ENCODE measurements at places on chromosomes 1 and 21.
A peak's percentile ranks its signal among the peaks of the same experiment; 100 is the strongest.

GRCh38 chr1:100542285-100542684 lies 4.3 kb downstream of the GPR88 start:
- DNase-seq, result no peak

DNA sequence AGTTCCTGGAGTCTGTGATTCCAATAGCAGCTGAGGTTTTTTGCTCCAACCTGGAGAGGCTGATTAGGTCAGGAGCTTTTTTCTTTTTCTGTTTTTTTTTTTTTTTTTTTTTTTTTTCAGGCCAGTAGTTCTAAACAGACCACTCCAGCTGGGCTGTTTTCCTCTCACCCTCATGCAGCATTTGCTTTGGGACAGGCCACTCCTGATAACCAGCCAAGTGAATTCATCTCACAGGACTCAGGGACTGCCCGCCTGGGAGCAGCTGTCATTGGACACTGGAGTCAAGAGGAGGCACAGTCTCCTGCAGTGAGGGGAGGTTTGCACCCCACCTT lies 22.9 kb downstream of the PLXNA2 start:
- DNase-seq, result no peak

GRCh38 chr1:152960452-152961044 lies 9.9 kb upstream of the SPRR4 start:
- DNase-seq, result no peak

DNA sequence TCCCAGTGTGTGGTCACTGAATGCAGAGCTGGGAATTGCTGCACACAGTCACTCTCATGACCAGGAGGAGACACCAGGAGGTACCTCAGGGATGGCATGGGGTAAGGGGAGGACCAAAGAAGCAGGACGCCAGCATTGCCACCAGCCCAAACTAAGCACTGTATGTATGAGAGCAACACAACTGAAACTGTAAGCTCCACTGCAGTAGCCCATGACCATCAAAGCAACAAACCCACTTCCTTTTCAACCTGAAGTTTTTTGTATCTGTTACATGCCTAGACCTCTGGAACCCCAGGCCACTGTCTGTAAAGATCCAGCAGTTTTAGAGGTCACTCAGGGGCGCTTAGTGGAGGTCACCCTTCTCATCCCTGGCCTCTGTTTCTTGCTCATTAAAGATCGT lies 164.3 kb downstream of the SETD4 start:
- DNase-seq, result no peak

DNA sequence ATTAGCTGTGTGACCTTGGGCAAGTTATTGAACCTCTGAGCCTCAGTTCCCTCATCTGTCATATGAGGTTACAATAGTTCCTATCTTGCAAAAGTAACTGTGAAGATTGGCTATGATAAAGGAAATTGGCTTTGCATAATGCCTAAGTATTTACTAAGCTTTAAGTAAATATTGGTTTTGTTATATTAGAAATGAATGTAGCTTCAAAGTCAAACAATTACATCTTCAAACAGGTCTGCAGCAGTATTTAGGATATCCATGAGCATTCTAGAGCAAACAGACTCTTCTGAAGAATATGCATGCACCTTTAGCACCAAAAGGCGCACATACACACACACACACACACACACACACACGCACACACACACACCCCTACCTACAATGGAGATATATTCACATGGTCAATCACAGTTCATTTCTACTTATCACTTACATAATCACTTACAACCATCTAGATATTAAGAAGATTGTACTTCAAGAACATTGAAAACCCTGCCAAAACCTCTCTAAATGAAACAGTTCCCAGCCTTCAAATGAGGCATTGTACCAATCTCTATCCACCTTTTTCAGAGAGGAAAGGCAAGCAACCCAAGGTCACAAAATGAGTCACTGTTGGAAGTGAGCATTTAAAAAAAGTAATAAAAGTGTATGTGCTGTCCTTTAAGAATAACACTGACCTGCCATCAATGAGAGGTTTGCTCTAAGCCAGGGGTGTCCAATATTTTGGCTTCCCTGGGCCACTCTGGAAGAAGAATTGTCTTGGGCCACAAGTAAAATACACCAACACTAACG lies 13.4 kb upstream of the FAM43B start:
- peak; percentile 27 for DNase-seq

DNA sequence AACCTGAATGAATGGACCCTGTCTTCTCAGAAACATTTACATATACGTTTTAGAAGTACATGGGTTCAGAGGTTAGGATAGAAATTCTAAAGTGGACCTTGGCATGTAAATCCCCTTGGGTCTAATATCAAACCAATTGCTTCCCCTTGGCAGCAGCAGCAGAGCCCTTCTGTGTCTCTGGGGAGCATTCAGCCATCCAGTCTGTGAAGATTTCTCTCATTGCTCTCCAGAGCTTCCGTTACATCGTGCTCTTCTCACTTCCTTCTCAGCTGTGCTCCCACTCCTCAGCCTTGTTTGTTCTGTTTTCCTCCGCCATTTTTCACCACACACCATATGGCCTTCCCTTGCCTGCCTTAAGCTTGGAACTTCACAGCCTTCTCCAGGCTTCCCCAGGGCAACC lies 61.5 kb upstream of the ATP1B1 start:
- no peak for DNase-seq

GRCh38 chr1:53643881-53644390 lies 95.0 kb downstream of the GLIS1 start:
- no peak for DNase-seq

GRCh38 chr1:172427191-172427590 lies 6.7 kb downstream of the C1orf105 start:
- no peak for DNase-seq

DNA sequence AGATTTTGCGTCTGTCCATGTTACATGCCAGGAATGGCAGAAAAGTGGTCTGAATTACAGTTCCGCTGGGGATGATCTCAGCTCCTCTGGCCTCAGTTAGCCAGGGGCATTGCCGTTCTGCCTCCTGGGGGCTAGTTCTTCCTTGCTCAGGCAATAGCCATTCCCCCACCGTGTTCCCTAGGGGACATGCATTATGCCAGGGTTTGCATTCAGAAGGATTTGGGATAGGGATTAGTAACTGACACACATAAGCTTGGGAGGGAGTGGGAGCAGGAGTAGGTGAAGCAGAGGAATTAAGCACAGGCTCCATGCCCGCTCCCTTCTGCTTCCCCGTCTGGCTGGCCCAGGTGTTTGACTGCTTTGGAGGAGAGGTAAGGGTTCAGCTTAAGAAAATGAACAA lies 12.7 kb downstream of the LRRC71 start:
- no peak for DNase-seq

DNA sequence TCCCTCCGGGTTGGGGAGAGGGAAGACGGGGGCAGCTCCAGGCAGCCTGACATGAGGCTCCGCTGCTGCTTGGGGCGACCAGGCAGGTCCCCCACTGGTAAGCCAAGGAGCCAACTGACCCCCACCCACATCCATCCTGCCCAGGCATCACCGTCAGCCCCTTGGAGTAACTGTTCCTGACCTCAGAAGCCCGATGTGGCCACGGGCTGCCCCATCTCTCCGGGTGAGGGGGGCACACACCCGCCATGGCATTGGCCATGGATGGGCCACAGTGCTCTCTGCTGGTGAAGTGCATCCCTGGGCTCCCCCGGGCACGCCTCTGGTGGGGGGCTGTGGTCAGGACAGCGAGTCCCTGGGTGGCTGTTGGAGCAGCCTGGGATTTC lies 100.0 kb downstream of the CRYAA start:
- no peak for DNase-seq

DNA sequence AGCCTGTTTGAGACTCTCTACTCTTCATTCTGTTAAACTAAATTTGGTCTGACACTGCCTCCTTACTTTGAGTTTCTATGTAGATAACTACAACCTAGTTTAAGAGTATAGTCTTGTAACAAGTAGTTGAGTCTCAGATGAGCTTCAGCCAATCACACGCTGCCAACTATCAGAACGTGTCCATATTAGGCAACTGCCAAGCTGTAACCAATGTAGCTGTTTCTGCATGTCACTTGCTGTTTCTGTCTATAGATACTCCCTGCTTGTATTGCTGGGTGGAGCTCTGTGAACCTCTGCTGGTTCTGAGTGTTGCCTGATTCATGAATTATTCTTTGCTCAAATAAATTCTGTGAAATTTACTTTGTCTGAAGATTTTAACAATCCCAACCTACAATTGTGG lies 452.6 kb upstream of the NR5A2 start:
- no peak for DNase-seq

DNA sequence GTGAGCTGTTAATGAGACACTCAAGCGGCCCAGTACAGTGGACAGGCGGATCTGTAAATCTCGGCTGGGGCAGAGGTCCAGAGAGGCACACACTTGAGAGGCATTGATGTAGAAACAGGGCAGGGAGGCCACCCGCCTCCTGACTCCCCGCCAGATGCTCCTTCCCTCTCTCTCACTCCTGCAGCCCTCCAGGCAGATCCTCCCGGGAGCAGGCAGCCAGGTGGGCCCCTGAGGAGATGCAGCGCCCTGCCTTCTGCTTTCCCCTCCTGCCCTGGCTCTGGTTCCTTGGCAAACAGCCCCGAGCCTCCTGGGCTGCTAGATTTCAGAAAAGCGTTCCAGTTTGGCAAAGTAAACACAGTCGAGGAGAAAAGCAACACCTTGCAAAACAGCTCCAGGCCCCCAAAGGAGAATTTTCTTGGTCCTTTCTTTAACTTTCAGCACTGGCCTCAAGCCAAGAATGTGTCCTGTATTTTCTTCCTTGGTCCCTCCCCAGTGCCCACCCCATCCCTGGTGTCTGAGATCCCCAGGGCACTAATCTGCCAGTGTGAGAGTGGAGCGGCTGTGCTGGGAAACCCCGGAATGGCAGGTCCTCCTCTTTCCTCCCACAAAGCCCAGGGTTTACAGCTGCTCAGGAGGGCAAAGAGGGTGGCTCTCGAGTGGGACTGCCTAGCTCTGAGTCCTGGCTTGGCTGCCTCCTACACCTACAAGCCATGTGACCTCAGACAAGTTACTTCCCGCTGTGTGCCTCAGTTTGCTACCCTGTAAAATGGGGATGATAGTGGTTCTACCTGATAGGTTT lies 29.4 kb upstream of the IFNLR1 start:
- DNase-seq, result no peak

GRCh38 chr1:203402629-203403337 lies 51.9 kb upstream of the FMOD start:
- peak; percentile 88 for DNase-seq

DNA sequence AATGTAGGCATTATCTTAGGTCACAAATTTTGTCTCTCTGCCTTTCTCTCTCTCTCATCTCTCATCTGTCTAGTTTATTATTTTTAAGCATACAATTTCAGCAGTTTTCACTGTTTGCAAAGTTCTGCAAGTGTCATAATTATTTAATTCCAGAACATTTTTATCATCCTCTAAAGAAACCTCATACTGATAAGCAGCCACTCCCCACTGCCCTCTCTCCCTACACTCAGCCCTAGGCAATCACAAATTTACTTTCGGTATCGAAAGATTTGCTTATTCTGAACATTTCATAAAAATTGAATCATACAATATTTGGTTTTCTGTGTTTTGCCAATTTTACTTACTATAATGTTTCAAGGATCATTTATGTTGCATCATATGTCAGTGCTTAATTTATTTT lies 16.6 kb downstream of the OR6Y1 start:
- DNase-seq, result no peak

GRCh38 chr1:161350671-161351070 lies 17.0 kb downstream of the CFAP126 start:
- DNase-seq, result no peak

- peak; percentile 96 for DNase-seq
Observed at GRCh38 chr1:14970115-14970798, 183.3 kb upstream of the TMEM51 start.

DNA sequence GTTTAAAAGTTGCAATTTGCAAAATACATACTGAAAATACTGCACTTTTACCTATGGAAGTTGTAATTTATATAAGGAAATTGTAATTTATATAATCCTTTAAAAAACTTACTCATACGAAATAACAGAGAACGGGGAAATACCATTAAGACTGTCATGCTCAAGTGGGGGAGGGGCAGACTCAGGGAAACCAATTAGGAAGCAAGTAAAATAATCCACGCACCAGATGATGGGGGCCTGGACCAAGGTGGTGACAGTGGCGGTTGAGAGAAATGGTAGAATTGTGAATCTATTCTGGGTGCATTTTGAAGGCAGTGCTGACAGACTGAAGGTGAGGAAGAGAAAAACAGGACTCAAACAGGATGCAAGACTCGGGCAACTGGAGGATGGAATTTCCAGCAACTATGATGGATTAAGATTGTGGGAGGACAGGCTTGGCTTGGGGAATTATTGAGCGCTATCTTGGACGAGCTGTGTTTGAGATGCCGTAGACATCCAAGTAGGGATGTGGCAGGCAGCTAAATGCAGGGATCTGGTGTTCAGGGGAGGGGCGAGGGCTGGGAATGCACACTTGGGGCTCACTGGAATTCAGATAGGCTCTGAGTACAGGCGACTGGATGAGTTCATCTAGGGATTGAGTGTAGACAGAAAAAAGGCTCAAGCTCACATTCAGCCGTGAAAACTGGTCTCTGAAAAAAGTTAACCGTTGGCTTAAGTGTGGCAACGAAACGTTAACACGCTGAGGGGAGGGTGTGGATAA lies 977 bp downstream of the LCA5L start:
- DNase-seq, result peak; percentile 90

- no peak for DNase-seq
Observed at GRCh38 chr1:166933633-166934032, 41.7 kb downstream of the ILDR2 start.

- no peak for DNase-seq
Observed at GRCh38 chr1:235643837-235644692, 5.5 kb downstream of the GNG4 start.

DNA sequence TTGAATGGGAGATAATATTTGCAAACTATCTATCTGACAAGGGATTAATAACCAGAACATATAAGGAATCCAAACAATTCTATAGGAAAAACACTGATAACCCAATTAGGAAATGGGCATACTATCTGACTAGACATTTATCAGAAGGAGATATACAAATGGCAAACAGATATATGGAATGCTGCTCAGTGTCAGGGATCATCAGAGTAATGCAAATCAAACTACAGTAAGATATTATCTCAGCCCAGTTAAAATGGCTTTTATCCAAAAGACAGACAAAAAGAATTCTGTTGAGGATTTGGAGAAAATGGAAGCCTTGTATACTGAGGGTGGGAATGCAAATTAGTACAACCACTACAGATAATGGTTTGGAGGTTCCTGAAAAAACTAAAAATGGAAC lies 758.0 kb upstream of the B3GALT2 start:
- no peak for DNase-seq

- no peak for DNase-seq
Observed at GRCh38 chr1:154856544-154856943, 13.5 kb downstream of the KCNN3 start.

DNA sequence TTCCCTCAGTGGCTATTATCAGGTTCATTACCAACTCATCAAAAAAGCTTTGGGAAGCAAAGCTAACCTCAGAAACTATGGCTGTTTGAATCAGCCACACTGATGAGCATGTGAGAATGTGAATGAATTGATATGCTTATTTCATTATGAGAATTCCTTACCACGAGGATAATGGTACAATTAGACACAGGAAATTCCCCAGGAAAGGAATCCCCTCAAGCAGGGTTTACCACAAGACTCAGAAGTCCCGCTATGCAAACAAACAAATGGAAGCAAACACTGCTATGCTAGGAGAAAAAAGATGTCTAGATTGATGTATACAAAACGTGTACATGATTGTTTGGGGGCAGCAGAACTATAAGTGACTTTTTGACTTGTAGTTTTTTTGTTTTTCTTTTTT lies 205.0 kb downstream of the HMCN1 start:
- peak; percentile 14 for DNase-seq

GRCh38 chr1:19013826-19014548 lies 57.5 kb upstream of the IFFO2 start:
- no peak for DNase-seq
